ENCODE measurements at places on chromosomes 4 and X.

- DNase-seq, result no peak
These were observed 14.6 kb downstream of the SLITRK4 start for GRCh38 chrX:143621276-143621675.

GRCh38 chr4:185227713-185228278 lies 18.4 kb downstream of the SNX25 start:
- no peak for DNase-seq

DNA sequence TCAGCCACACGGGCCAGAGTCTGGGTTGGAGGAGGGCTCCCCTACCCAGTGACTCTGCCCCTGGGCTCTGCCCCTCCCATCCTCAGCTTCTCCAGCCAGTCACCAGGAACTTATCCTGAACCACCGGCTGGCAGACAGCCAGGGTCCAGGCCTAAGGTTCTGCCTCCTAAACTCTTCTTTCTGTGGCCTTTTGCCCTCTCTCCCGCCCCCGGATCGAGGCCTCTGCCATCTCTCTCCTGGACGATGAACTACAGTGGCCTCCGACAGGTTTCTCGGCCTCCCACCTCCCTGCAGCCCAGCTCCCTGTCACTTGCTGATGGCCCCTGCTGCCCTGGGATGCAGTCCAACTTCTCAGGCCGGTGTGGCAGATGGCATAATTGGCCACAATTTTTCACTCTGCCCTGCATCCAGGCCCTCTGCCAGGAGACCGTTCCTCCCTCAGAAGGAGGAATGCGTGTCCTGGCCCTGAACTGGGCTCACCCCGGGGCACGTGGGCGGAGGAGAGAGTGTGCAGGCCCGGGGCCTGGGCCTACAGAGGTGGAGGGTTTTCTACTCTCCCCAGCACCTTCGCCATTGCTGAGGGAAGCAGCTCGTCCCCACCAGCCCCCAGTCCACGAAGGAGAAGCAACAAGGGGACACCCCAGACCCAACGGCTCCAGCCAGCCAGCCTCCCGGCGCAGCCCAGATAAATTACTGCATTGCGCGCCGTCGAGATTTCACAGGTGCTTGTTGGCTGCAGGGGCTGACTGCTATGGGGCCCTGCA lies 81.9 kb upstream of the LRPAP1 start:
- no peak for DNase-seq

DNA sequence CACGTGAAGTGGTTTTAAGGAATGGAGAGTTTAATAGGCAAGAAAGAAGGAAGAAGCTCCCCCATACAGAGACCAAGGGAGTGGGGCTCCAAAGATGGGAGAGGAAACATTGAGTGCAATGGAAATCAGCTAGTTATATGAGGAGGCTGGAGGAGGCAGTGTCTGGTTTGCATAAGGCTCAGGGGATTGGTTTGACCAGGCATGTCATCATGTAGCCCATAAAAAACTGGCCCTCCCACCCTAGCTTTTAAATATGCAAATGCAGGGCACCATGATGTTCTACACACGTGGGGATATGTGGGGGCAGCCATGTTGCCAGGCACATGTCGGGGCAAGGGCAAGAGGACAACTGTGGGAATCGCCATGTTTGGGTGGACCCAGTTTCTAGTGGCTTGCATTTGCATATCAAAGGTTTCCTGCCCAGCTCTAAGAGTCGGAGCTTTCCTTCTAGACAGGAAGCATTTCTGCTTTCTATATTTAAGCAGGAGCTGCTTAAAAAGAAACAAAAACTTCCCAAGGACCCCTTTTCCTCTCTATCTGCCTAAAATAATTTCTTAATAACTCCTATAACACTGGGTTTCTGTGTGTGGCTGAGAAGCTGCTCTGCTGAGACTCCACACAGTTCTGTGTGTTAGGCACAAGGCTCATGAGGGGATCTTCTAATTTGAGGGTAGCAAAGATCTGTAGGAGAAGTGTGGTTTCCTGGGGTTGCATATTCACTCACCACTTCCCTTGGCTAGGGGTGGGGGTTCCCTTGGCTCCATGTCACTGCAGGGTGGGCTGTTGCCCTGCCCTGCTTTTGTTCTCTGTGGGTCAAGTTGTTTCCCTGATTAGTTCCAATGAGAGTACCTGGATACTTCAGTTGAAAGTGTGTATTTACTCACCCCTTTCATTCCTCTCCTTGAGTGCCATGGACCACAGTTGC lies 113.5 kb downstream of the VSIG4 start:
- no peak for DNase-seq
